AML-193 (cell line): ENCODE measurements at places on chromosomes 5 and 9.

GRCh38 chr9:4810565-4810964 is 17.8 kb downstream of the RCL1 start:
- DNase-seq = no peak

DNA sequence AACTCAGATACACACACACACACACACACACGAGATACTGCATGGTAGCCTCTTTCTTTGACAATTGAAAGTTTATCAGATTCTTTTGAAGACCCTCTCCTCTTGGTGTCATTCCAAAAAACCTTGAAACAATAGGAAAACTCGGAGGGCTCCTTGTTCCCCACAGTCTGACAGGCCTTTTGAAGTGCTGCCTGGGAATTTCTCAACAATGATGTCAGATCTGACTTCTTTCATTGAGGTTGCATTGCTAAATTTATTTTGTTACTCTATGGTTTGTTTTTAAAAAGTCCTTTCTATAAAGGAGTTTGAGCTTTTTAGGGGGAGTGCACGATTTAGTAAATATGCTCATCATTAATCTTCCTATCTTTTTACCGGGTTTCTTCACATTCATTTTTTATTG is 583.9 kb downstream of the SEMA5A start:
- DNase-seq = no peak

- no peak for DNase-seq
These were observed 87.0 kb downstream of the SPOCK1 start for GRCh38 chr5:137412136-137412535.

DNA sequence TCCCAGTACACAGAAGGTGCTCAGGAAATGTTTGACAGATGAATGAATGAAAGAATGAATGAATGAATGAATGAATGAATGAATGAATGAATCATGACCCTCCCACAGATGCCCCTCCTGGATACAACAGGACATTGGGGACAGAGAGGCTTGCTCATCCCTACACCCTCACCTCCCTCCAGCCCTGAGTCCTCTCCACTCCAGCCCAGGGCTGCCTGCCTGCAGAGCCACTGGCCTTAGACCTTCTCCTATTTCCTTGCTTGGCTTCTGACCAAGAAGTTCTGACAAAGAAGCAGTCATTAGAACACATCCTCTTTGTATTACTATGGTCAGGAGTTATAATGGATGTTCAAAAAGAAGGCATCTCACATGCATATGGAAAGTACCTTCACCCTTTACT is 240.7 kb upstream of the DAPK1 start:
- no peak for DNase-seq

DNA sequence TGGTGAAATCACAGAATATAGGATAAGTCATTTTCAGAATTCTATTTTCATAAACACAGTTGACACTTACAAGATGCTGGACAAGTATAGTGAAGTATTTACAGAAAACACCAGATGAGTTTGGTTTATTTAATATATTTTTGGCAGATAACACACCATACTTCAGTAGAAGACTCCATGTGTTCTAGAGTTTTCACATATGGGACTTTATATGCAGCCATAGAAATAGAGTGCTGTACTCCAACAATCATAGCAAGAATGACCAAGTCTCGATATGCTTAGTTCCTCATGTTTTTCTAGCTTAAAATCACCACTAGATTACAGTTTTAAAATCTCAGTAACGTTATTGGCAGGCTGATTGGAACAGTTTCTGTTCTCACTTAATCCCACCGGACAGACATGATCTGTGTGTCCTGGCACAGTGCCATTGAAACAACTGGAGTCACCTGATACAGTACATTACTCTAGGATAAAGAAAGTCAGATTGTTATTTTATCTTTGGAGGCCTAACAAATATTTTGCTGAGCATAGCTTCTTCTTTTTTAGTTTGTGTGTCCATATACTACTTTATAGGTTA is 45.8 kb upstream of the ERBIN start:
- DNase-seq = no peak

GRCh38 chr9:135404451-135405144 is 75.0 kb upstream of the PPP1R26 start:
- DNase-seq = no peak

GRCh38 chr5:67350185-67350584 is 153.6 kb upstream of the CD180 start:
- DNase-seq = no peak

GRCh38 chr9:88852794-88853193 is 138.5 kb upstream of the S1PR3 start:
- no peak for DNase-seq

- peak; percentile 40 for DNase-seq
These were observed 666 bp downstream of the SNX30 start for GRCh38 chr9:112751056-112751795.

DNA sequence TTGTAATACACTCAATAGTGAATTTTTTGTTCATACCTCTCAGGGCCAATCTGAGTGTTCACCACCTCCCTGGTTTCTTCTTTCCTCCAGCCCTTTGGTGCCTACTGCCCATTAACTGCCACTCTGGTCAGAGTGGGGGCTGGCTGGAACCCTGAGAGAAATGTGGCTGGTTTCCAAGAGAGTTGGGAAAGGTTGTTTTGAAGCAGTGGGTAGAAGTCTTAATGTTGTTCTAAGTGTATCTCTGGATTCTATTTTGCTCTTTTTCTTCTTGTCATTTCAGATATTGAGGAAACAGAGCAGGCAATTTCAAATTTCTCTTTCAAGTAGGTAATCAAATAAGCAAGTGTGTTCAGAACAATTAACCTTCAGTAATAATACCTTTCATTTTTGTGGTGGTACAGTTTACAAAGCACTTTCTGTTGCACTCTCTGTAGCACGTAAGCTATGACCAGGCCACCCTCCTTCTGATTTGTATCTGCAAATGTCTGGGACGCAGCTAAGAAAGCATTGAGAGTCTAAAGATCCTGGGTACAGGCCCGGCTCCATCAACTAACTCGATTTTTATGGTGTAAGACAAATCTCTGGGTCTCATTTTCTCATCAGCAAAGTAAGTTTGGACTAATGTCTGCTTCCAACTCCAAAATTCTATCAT is 8.4 kb downstream of the SLC1A3 start:
- DNase-seq = no peak

DNA sequence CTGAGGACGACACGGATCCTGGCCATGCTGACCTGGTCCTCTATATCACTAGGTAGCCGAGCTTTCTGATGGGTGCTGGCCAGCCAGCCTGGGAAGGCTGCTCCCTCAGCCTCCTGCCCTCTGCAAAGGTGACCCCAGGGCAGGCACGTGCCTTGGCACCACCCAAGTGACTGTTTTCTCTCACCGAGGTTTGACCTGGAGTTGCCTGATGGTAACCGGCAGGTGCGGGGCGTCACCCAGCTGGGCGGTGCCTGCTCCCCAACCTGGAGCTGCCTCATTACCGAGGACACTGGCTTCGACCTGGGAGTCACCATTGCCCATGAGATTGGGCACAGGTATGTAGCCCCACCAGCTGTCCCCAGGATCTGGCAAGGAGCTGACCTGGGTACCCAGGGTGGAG is 3.8 kb downstream of the ADAMTS13 start:
- no peak for DNase-seq

DNA sequence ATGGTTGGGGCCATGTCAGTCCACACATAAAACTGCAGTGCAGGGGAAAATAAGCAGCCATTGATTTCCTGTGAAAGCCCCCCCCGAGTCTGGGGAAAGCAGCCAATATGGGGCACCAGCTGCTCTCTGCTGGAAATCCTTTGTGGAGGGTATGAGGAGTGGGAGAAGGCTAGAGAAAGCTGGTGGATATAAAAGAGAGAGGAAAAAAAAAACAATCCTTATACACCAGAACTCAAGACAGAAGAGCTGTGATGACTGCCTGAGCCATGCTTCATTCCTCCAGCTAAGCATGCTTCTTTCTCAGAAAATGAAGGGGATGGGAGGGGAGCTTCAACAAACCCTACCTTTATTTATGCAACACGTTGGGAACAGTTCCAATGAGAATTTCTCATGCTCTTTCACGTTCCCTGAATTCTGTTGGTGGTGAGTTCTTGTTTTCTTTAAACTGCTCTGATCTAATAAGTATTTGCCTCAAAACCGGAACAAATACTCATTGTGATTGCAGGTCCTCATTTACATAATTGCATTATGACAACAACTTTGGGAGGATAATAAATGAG is 688.0 kb upstream of the SEMA6A start:
- DNase-seq = no peak

DNA sequence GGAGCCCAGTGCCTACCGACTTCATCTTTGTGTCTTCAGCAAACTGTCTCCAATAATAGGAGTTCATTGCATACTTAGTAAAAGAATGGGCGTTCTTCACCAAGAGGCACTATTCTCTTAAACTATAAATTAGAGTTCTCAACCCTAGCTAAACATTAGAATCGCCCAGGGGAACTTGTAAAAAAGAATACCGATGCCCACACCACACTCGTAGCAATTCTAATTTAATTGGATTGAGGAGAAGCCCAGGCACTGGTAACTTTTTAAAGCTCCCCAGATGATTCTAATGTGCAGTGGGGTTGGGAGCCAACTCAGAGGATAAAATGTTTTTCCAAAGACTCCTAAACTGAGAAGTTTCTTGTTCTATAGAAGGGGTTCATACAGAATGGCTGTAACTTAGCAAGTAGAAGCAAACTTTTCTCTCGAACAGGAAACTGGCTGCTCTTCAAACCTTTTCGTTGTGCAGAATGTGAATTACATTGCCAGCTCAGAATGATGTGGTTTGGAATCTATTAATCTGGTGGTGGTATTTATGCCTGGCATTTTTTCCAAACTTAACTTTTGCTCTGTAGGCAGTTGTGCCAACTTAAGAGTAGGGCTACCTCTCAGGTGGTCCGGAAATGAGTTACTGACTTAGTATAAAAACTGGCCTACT is 26.4 kb upstream of the NFIB start:
- DNase-seq = no peak

DNA sequence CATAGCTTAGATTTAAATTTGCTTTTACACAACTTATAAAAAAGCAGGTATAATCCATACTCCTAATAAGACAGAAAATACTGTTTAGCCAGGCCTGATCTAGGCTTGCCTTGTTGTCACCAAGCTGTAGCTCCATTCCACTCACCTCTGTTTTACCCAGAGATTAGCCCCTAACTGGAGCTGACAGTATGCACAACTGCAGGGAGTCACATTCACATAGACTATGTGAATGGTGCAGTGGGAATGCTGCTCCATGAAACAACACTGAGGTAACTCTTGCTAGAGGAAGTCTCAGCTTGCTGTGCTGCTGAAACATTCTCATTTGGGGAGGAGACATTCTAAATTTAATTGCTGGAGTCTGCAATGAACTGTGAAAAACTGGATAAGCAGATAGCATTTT is 209.1 kb downstream of the TMEM232 start:
- no peak for DNase-seq
